Naive thymus-derived CD8-positive, alpha-beta T cell (primary cell): ENCODE measurements at places on chromosomes 7 and 10. TPM values are rescaled to one million over a fixed set of nuclear protein-coding genes. Genes with fewer than 3 reads are reported as not detected.
A peak's percentile ranks its signal among the peaks of the same experiment; 100 is the strongest.

- DNase-seq: no peak
- no peak overlapping the region for H3K4me3 ChIP-seq
- H3K36me3 ChIP-seq: no peaks in the 10 kb centered on the region
These were observed 26.4 kb downstream of the MET start for GRCh38 chr7:116698396-116698795.

DNA sequence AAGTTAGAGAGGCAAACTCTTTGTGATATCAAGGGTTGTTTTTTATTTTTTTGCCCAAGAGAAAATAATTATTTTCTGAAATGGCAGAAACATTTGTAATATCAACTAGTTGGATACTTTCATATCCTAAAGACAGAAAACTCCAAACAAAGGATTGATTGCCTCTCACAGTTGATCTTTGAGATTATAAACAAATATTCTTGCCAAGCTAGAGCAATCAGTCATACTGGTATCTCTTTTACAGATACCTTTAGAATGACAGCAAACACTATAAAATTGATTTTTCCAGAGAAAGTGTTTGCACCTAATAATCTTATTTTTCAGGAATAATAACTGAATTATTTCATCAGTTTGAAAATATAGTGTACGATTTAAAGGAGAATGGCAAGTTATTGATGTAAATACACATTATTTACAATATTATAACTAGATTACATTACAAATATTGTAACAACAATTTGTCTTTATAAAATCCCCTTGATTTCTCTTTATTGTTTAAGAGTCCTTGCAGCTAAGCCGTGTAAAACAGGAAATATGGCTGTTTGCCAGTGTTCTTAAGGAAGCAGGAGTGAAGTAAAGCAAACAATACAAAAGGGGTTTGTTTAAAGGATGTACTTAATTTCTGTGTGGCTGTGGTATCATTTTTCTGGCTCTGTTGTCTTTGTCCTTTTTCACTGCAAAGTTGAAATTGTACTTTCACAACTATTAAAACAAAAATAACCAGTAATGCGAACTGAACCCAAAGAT lies 58.4 kb downstream of the MAPK8 start:
- no peak overlapping the region for H3K27ac ChIP-seq
- peaks cover 23% of the 10 kb centered on the region for H3K4me1 ChIP-seq
- no peak for DNase-seq
- H3K27me3 ChIP-seq: no peaks in the 10 kb centered on the region

DNA sequence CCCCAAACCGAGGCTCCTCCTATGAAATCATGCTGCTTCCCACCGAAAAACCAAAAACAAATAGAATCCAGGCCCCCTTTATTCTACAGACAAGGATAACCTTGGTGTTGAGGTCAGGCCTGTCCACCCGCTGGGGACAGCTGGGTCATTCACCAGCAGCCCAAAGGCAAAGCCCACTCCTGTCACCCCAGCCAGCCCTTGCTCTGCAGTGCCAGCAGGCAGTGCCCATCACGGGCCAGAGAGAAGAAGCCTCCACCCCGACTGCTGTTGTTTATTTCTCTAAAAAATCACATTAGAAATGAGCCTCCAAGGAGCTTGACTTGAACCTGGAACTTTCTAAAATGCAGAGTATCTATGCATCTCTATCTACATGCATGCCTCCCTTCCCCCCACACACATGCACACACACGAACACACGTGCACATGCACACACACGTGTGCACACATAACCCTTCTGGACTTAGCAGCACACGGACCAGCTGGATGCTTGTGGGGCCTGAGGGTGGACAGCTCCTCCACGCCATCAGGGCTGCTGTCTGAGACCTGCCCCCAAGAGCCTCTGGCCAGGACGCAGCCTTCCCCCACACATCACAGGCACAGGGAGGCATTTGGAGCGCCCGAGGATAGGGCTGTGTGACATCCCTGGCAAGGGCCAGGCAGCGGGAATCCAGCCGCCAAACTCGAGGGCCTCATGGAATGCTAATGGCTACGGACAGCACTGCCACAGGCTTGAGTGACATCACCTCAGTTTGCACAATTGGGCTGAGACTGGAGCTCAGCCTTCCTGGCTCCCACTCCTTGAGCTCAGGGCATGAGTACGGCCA lies 22.8 kb downstream of the PRKAG2 start:
- no peak for DNase-seq
- H3K4me3 ChIP-seq: no peak overlapping the region
- H3K4me1 ChIP-seq: peaks cover 33% of the 10 kb centered on the region
- no peaks in the 10 kb centered on the region for H3K36me3 ChIP-seq
- H3K27me3 ChIP-seq: no peaks in the 10 kb centered on the region
- H3K27ac ChIP-seq: no peak overlapping the region

The LDB3 gene
- 0.29 TPM for total RNA-seq

GRCh38 chr7:149404396-149404795 lies 56.5 kb downstream of the ZNF777 start:
- no peak for DNase-seq
- H3K27ac ChIP-seq: no peak overlapping the region
- H3K4me3 ChIP-seq: no peak overlapping the region
- peaks cover 5% of the 10 kb centered on the region for H3K27me3 ChIP-seq

DNA sequence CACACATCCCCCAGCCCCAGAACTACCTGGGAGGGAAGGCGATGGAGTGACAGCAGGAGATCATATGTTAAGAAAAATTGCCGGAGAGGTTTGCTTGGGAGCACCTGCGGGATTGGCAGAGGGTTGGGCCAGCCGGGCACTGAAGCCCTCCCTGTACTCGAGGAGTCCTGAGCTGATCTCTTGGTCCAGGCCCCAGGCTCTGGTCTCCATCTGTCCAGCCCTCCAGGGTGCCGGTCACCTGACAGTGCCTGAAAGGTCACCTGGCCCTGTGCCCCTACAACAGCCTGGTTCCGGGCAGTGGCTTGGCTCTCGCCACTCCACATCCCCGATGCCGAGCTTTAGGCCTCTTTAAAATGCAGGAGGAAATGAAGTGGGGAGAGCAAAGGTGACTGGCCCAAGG lies 47.3 kb upstream of the PCBD1 start:
- H3K4me3 ChIP-seq: no peak overlapping the region
- H3K27ac ChIP-seq: no peak overlapping the region
- peaks cover 3% of the 10 kb centered on the region for H3K27me3 ChIP-seq
- DNase-seq: no peak
- peaks cover 1% of the 10 kb centered on the region for H3K4me1 ChIP-seq

The UNCX gene
- not detected for total RNA-seq

The MACC1 gene
- 0.25 TPM for total RNA-seq

The RINT1 gene
- total RNA-seq: 31.2 TPM

DNA sequence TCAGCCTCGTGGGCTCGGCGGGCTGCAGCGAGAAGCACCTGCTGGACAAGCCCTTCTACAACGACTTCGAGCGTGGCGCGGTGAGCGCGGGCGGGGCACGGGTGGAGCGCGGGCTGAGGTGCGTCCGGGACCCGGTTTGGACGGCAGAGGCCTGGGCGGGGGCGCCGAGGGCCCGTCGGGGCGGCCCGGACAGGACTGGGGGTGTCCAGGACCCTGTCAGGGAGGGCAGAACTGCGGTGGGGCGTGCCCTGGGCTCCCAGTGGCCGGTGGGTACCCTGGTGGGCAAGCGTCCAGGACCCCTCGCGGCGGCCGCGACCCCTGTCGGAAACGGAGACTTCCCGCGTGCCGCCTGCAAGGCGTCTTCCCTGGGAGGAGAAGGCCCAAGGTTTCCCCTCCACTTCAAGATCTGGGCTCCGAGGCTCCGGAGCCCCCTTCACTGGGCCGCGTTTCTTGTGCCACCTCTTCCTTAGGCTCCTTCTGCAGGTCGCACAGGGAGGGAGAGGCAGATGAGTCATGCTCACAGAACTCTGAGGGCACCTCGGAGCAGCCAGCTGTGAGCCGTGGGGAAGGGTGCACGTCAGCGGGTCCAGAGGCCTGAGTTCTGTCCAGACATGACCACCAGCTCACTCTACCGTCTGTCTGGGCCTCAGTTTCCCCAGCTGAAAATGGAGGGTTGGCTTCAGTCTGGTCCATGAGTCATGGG lies 485 bp downstream of the ALOX5 start:
- peak overlapping the region; percentile 85 for H3K4me3 ChIP-seq
- H3K27ac ChIP-seq: no peak overlapping the region
- no peaks in the 10 kb centered on the region for H3K36me3 ChIP-seq
- DNase-seq: no peak
- peaks cover 18% of the 10 kb centered on the region for H3K4me1 ChIP-seq
- H3K27me3 ChIP-seq: peaks cover 34% of the 10 kb centered on the region

GRCh38 chr10:110893559-110894179 lies 21.9 kb downstream of the PDCD4 start:
- peaks cover 82% of the 10 kb centered on the region for H3K36me3 ChIP-seq
- peak; percentile 72 for DNase-seq
- H3K27ac ChIP-seq: peak overlapping the region; percentile 42
- no peaks in the 10 kb centered on the region for H3K27me3 ChIP-seq

DNA sequence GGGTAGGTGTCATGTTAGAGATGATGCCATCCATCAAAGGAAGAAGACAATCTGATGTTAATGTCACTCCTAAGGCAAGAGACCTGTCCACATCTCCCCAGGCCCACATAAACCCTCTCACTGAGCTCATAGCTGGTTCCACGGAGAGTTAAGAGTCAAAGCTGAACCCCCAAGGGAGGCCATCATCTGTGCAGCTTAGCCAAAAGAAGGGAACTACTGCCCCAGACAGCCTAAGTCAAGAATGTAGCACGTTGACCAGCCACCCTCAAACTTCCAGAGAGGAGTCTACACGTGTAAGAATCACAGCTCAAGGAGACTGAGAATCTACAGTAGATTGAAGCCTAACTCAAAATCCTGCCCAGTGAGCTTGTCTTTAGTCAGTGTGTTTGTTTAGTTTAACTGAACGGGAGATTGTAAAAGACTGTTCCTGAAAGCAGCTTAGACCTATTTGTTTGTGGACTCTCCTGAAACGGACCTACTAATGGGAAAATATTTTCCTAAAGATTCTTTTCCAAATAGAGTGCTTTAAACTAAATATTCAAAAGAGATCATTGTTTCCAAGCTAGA lies 192.7 kb upstream of the NFE2L3 start:
- no peak overlapping the region for H3K27ac ChIP-seq
- no peaks in the 10 kb centered on the region for H3K36me3 ChIP-seq
- H3K27me3 ChIP-seq: peaks cover 14% of the 10 kb centered on the region
- H3K4me3 ChIP-seq: no peak overlapping the region

DNA sequence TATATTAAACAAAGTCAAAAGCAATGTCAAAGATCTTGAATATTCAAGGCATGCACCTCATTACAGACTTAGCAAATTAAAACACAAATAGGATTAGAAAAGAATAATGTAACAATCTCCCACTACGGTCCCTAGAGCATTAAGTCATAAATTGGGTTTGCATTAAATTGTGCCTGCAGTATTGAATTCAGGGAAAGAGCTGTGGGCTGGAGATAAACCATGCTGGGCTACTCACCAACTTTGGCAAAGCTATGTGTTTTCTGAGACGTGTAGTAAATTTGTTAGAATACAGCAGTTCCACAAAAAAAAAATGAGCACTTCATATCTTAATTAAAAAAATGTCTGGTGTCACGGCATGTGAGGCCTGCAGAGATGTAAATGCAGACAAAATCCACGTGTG lies 241.6 kb downstream of the SNX10 start:
- H3K4me3 ChIP-seq: no peak overlapping the region
- DNase-seq: no peak
- H3K27ac ChIP-seq: no peak overlapping the region

DNA sequence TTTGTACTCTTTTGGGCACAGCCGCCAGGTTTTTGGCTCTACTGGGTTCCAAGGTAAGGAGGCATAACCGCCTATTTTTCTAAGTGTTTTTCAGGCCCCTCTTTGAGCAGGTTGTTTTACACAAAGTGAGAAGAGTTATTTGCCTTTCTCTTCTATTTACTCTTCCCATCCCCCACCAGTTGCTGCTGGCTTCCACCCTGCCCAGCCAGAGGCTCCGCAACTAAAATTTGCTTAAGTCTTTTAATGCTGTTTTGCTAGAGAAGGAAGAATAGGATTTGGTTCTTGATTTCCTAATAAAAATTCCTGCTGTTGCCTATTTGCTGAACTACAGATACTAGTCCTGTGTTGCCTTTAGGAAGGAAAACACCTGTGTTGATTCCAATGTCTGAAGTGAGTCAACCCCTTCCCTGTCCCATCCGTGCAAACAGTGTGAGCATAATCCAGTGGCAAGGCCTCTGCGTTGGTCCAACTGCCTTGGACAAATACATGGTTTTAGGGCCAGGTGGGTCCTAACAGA lies 1.9 kb downstream of the PLA2G12B start:
- no peak overlapping the region for H3K4me3 ChIP-seq
- DNase-seq: no peak
- H3K27me3 ChIP-seq: peaks cover 12% of the 10 kb centered on the region
- no peaks in the 10 kb centered on the region for H3K4me1 ChIP-seq
- H3K27ac ChIP-seq: no peak overlapping the region

DNA sequence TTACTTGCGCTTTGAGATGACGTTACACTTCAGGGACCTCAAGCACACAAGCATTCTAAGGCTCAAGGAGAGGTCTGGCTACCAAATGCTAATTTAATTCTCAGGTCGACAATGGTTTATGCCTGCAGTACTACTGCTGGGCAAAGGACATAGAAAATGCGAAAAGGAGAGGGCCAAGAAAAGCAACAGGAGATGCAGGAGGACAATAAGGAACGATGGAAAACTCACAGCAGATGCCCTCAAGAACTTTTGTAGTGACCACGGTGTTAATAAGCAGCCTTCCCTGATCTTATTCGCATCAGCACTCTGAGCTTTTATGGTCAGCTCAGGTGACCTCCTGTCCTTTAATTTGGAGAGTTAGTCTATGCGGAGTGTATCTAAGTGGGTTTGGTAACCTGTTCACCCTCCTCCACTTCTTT lies 146.3 kb downstream of the GPR85 start:
- H3K36me3 ChIP-seq: peaks cover 6% of the 10 kb centered on the region
- peaks cover 42% of the 10 kb centered on the region for H3K4me1 ChIP-seq
- DNase-seq: no peak
- no peaks in the 10 kb centered on the region for H3K27me3 ChIP-seq
- peak overlapping the region; percentile 96 for H3K4me3 ChIP-seq
- H3K27ac ChIP-seq: peak overlapping the region; percentile 96

The C10orf143 gene
- total RNA-seq: 19.6 TPM

DNA sequence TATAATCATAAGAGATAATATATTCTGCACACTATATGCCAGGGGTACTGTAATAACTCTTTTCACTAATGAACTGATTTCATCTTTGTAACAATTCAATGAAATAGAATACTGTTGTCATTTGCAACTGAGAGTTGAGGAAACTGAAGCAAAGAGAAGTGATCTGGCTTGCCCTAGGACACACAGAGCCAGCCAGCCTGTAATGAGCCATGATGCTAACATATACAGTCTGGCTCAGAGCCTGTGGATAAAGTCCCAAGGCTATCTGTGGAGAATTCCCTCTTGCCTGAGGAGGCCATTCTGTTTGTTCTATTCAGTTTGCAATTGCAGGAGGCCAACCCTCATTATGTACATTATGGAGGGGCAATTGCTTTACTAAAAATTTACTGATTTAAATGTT lies 241.3 kb downstream of the CXCL12 start:
- no peaks in the 10 kb centered on the region for H3K36me3 ChIP-seq
- DNase-seq: no peak
- peaks cover 3% of the 10 kb centered on the region for H3K27me3 ChIP-seq
- no peak overlapping the region for H3K27ac ChIP-seq
- H3K4me1 ChIP-seq: no peaks in the 10 kb centered on the region
- no peak overlapping the region for H3K4me3 ChIP-seq
